Esophagus mucosa (tissue), 1 donor: ENCODE measurements at places on chromosomes 5 and 9. TPM values are rescaled to one million over a fixed set of nuclear protein-coding genes. Genes with fewer than 3 reads are reported as not detected.

Gene OR13C2
- not detected for total RNA-seq

Gene CACFD1
- total RNA-seq = 7.4 TPM

Gene GZMA
- total RNA-seq = 0.36 TPM

Gene ZDHHC11B
- total RNA-seq = 7.0 TPM

Gene PDZD2
- total RNA-seq = 20.8 TPM

Gene MAMDC2
- 1.3 TPM for total RNA-seq

Gene IGFBPL1
- not detected for total RNA-seq

Gene ARID3C
- not detected for total RNA-seq

Gene LCN1
- not detected for total RNA-seq

Gene SLC36A3
- total RNA-seq = not detected

Gene EFNA5
- total RNA-seq = 29.7 TPM
